ENCODE measurements at places on chromosomes 11 and 22. TPM values are rescaled to one million over a fixed set of nuclear protein-coding genes. Genes with fewer than 3 reads are reported as not detected.
A peak's percentile ranks its signal among the peaks of the same experiment; 100 is the strongest.

DNA sequence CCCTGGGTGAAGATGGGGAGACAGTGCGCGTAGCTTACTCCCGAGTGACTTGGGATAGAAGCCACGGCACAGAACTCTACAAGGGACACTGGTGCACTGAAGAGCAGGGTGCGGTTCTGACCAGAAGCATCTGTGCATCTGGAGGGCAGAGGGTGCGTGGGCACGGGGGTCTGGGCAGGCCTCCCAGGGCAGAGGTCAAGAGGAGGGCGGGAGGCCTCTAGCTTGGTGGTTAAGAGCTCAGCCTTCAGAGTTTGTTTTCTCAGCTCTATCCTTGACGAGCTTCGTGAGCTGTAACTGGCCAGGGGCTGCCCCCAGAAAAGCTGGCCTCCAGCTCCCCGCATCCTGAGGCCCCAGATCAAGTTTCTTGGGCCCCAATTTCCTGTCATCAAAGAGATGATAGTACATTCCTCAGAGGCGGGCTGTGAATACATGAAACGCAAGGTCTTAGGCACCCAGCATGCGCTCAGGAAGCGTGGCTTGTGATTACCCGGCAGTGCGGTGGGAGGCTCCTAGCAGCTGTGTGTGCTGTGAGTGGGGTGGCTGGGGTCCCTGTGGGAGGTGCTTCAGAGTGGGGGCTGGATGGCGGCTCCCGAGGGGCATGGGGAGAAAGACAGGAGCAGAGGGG, 6.0 kb upstream of the BID start:
- H3K4me1 ChIP-seq, result peaks cover 3% of the 10 kb centered on the region
- no peaks in the 10 kb centered on the region for H3K27me3 ChIP-seq
- no peak for DNase-seq
- no peaks in the 10 kb centered on the region for H3K36me3 ChIP-seq

GRCh38 chr22:20576445-20576816, 69.0 kb downstream of the MED15 start:
- H3K27me3 ChIP-seq, result no peaks in the 10 kb centered on the region
- H3K36me3 ChIP-seq, result no peaks in the 10 kb centered on the region
- DNase-seq, result no peak
- H3K27ac ChIP-seq, result no peak overlapping the region
- no peak overlapping the region for H3K4me3 ChIP-seq
- peaks cover 16% of the 10 kb centered on the region for H3K4me1 ChIP-seq

DNA sequence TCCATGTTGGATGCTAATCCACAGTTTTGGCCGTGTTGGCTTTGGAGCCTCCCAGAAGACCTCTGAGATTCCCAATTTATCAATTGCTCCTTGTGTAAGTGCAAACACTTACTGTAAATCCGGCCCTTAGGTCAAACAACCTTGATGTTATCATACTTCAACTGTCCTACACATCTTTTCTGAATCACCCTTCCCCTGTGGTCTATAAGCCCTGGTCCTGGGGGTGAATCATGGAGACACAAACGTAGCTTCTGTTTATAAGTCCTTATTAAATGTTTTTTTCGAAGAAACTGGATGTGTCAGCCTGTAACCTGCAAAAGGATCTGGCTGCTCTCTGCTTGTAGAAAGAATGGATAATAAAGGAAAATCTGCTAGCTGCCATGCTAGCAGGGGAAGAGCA, 1.7 kb upstream of the IL10RA start:
- no peak overlapping the region for H3K4me3 ChIP-seq
- H3K27ac ChIP-seq, result no peak overlapping the region
- peaks cover 6% of the 10 kb centered on the region for H3K27me3 ChIP-seq
- no peak for DNase-seq
- no peaks in the 10 kb centered on the region for H3K4me1 ChIP-seq

GRCh38 chr11:126628790-126629621, 273.5 kb downstream of the ST3GAL4 start:
- H3K27me3 ChIP-seq, result no peaks in the 10 kb centered on the region
- no peak for DNase-seq
- no peak overlapping the region for H3K4me3 ChIP-seq
- H3K27ac ChIP-seq, result no peak overlapping the region

- DNase-seq, result no peak
- H3K27me3 ChIP-seq, result no peaks in the 10 kb centered on the region
- H3K36me3 ChIP-seq, result no peaks in the 10 kb centered on the region
- no peak overlapping the region for H3K27ac ChIP-seq
- H3K4me1 ChIP-seq, result no peaks in the 10 kb centered on the region
These were observed 10.8 kb upstream of the COMT start for GRCh38 chr22:19930551-19931486.

DNA sequence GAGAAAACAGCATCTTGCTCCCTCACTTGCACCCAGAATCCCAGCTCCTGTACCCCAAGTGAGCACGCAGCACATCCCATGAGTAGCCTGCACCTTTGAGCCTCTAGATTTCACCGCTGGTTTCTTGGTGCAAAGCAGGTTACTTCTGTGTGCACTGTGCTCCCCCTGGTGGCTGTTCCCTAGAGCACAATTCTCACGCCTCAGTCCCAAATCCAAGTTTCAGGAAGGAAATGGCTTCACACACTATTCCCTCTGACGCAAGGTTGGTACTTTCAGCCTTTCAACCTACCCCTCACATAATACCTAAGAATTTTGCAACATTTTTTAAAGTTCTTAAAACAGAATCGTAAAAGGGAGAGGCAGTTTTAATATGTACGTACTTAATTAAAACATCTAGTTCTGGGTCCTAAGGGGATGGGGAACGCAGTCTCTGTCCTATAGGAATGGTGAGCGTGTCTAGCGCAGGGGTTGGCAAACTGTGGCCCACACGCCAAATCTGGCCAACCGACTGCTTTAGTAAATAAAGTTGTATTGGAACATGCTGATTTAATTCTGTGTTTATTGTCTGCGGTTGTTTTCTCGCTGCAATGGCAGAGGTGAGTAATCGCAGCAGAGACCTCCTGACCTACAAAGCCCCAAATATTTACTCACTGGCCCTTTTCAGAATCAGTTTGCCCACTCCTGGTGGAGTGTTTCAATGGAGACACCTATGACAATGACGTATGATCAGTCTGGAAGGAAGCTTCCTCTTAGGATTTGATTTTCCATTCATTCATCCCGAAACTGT, 27.5 kb downstream of the DHCR7 start:
- no peaks in the 10 kb centered on the region for H3K27me3 ChIP-seq
- no peaks in the 10 kb centered on the region for H3K36me3 ChIP-seq
- H3K4me1 ChIP-seq, result no peaks in the 10 kb centered on the region
- no peak overlapping the region for H3K27ac ChIP-seq
- no peak overlapping the region for H3K4me3 ChIP-seq

GRCh38 chr11:73401217-73401923, 25.2 kb downstream of the RELT start:
- no peaks in the 10 kb centered on the region for H3K4me1 ChIP-seq
- H3K27me3 ChIP-seq, result no peaks in the 10 kb centered on the region
- no peak overlapping the region for H3K27ac ChIP-seq
- DNase-seq, result peak; percentile 46

DNA sequence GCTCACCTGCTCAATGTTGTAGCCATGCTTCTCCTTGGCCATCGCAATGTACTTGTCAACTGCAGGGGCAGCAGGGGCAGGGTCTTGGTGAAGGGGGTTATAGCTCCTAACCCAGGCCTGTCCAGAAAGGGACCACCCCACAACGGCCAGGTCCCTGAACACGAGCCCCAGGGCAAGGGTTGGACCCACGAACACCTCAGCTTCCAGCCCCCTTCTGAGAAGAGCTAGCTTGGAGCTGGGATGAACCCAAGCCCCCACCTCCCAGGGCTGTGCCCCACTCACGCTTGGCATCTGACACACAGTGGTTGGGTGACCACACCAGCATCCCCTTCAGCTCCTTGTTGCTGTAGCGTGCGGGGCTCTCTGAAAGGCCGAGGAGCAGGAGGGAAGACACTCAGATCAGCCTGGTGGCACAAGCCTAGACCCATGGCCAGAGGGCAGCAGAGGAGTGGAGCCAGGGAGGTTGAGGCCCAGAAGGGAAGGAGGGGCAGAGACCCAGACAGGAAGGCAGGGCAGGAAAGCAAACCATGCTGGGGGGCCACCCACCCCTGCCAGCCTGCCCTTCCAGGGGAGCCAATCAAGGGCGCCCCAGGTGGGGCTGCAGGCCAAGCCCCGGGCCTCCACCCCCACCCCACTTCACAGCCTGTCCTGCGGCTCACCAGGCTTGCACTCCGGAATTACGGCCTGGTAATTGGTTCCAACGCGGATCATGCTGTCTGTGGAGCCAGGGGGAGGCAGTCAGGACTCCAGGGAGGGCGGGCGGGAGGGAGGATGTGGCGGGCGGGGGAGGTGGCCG, 1.9 kb downstream of the RCOR2 start:
- peaks cover 20% of the 10 kb centered on the region for H3K4me1 ChIP-seq
- no peak for DNase-seq
- H3K27me3 ChIP-seq, result no peaks in the 10 kb centered on the region
- H3K4me3 ChIP-seq, result no peak overlapping the region

- H3K36me3 ChIP-seq, result no peaks in the 10 kb centered on the region
- DNase-seq, result no peak
- H3K27ac ChIP-seq, result no peak overlapping the region
- H3K27me3 ChIP-seq, result no peaks in the 10 kb centered on the region
- H3K4me1 ChIP-seq, result no peaks in the 10 kb centered on the region
- no peak overlapping the region for H3K4me3 ChIP-seq
These were observed 61.4 kb upstream of the OLFML1 start for GRCh38 chr11:7423946-7424345.

DNA sequence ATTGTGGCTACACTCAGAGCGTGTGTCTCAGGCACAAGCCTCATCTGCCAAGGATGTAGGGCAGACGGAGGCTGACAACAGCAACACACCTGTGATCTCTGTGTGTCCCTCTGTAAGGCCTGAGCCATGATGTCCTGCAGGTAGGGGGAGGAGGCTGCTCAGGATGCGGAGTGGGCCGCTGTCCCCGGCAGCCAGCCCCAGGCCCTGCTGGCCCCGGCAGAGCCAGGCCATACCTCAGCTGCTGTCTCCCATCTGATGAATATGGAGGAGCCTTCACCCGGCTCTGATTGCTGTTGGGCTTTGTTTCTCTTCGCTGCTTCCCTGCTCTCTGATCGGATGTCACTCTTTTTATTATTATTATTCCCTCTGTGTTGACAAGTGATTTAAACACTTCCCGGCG, 83.6 kb upstream of the NCAM1 start:
- H3K4me1 ChIP-seq, result no peaks in the 10 kb centered on the region
- no peaks in the 10 kb centered on the region for H3K27me3 ChIP-seq
- H3K36me3 ChIP-seq, result no peaks in the 10 kb centered on the region
- no peak overlapping the region for H3K4me3 ChIP-seq

GRCh38 chr11:18013790-18014507, 1.1 kb upstream of the SERGEF start:
- no peaks in the 10 kb centered on the region for H3K36me3 ChIP-seq
- peak overlapping the region; percentile 71 for H3K27ac ChIP-seq
- H3K27me3 ChIP-seq, result no peaks in the 10 kb centered on the region
- H3K4me1 ChIP-seq, result peaks cover 10% of the 10 kb centered on the region

DNA sequence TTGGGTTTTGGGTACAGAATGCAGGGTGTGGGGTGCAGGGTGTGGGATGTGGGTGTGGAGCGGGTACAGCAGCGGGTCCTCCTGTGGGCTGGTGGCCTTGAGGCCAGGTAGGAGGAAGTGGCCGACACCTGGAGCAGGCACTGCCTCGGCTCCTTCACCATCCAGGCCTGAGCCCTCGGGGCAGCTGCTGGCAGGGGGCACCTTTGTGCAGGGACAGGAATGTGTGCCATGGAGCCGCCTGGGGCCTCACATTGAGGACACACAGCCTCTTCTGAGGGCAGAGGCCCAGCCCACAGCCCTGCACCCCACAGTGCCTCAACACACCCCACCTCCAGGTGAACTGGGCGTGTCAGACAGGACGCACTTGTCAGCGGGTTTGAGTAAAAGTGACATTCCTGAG, 984.0 kb downstream of the BRD1 start:
- H3K27ac ChIP-seq, result no peak overlapping the region
- no peak overlapping the region for H3K4me3 ChIP-seq
- H3K27me3 ChIP-seq, result no peaks in the 10 kb centered on the region
- no peak for DNase-seq
- no peaks in the 10 kb centered on the region for H3K4me1 ChIP-seq
- no peaks in the 10 kb centered on the region for H3K36me3 ChIP-seq

- no peak overlapping the region for H3K4me3 ChIP-seq
- H3K27ac ChIP-seq, result no peak overlapping the region
- DNase-seq, result no peak
- H3K27me3 ChIP-seq, result no peaks in the 10 kb centered on the region
These were observed 56.3 kb upstream of the PHOX2A start for GRCh38 chr11:72300268-72300667.

DNA sequence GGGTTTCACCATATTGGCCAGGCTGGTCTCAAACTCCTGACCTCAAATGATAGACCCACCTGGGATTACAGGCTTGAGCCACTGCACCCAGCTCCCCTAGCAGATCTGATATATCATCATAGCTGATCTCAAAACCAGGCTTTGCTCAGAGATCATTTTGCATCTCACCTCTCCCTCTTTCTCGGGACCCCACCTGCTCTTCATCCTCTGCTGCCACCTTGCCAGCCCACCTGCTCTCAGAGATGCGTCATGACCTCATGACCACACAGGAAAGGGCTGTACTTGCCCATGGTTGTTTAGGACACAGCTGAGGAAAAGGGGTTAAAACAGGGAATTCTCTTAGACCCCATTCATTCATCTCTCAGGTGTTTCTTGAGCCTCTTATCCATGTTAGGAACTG, 27.4 kb downstream of the POU2F3 start:
- DNase-seq, result no peak
- H3K27me3 ChIP-seq, result peaks cover 6% of the 10 kb centered on the region
- H3K4me3 ChIP-seq, result no peak overlapping the region
- H3K4me1 ChIP-seq, result no peaks in the 10 kb centered on the region

GRCh38 chr11:130510407-130511006, 62.1 kb downstream of the ADAMTS15 start:
- H3K4me3 ChIP-seq, result no peak overlapping the region
- peak overlapping the region; percentile 50 for H3K27ac ChIP-seq
- H3K36me3 ChIP-seq, result no peaks in the 10 kb centered on the region
- no peaks in the 10 kb centered on the region for H3K27me3 ChIP-seq
- no peaks in the 10 kb centered on the region for H3K4me1 ChIP-seq
- no peak for DNase-seq

GRCh38 chr11:79512706-79513469, 72.1 kb upstream of the TENM4 start:
- no peaks in the 10 kb centered on the region for H3K27me3 ChIP-seq
- no peaks in the 10 kb centered on the region for H3K36me3 ChIP-seq
- H3K4me1 ChIP-seq, result no peaks in the 10 kb centered on the region
- H3K27ac ChIP-seq, result no peak overlapping the region
- DNase-seq, result no peak
- no peak overlapping the region for H3K4me3 ChIP-seq

SLC6A5 gene
- total RNA-seq, result not detected

TMA7B gene
- total RNA-seq, result not detected

TRIM49 gene
- total RNA-seq, result not detected

CEP164 gene
- 26.8 TPM for total RNA-seq

OR51E2 gene
- not detected for total RNA-seq

APOL1 gene
- total RNA-seq, result 30.3 TPM

OR8G1 gene
- total RNA-seq, result not detected

GAL gene
- not detected for total RNA-seq

JAM3 gene
- 40.3 TPM for total RNA-seq
